ENCODE measurements at places on chromosomes 4 and X.
A peak's percentile ranks its signal among the peaks of the same experiment; 100 is the strongest.

GRCh38 chr4:147163311-147163710, 217.6 kb upstream of the TTC29 start:
- no peak for DNase-seq

DNA sequence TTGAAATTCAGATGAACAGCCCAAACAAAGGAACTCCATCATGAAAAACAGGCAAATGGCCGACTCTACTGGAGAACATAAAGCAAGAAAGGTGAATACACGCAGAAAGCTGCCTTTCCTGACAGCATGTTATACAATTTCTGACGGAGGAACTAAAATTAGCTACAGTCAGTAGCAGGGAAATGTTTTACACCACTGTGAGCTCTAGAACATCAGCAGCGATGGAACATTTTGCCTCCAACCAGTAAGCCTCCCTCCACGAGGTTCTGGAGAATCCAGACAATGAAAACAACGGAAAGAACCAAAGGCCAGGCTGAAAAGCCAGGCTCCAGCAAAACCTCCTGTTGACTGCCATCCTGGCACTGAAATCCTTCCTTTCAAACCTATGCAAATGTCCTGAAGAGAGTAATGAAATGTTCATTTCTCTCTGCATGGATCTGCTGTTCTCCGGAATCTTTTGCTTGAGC, 78.9 kb downstream of the IRF2 start:
- no peak for DNase-seq

GRCh38 chr4:71472946-71473345, 134.1 kb downstream of the SLC4A4 start:
- no peak for DNase-seq

DNA sequence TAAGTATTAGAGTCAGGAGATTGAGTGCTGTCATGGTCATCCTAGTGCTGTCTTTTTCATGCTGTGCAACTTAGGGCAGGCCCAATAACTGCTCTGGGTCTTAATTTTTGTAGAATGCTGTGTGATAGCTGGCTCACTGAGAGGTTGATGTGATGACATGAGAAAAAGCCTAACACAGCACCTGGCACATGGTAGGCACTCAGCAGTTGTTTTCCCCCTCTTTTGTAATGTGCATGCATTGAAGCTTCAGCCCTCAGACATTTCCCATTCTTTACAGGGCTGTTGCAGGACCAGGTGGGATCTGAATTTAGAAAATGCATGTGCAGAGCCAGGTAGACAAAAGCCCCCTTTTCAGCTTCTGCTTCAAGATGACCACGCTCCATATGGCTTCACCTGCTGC, 44.1 kb upstream of the SOX3 start:
- no peak for DNase-seq

- DNase-seq = no peak
Observed at GRCh38 chr4:68904786-68905185, 46.8 kb downstream of the UGT2A3 start.

DNA sequence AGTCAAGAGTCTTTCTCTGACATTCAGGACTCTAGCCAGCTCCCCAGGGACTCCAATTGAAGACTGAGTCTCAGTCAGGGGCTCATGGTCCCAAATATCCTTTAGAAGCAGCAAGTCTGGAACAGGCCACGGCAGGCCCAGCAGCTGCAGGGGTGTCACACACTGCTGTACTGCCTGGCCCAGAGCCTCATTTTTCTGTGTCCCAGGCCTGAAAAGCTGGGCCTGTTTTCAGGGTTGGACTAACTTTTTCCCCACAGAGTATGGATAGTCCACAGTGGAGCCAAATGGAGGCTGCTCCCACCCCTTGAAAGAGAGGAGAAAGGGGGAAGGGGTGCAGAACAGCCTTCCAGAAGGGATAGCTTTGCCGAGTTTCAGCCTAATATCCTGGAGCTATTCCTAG, 146.8 kb upstream of the NALF2 start:
- DNase-seq = no peak

- no peak for DNase-seq
Observed at GRCh38 chr4:186201535-186202230, 10.3 kb downstream of the CYP4V2 start.

- DNase-seq = no peak
Observed at GRCh38 chr4:176002007-176002613, 63.5 kb upstream of the WDR17 start.

- no peak for DNase-seq
Observed at GRCh38 chr4:165222651-165222994, 15.3 kb downstream of the KLHL2 start.

- no peak for DNase-seq
Observed at GRCh38 chr4:11111876-11112275, 316.8 kb downstream of the HS3ST1 start.

DNA sequence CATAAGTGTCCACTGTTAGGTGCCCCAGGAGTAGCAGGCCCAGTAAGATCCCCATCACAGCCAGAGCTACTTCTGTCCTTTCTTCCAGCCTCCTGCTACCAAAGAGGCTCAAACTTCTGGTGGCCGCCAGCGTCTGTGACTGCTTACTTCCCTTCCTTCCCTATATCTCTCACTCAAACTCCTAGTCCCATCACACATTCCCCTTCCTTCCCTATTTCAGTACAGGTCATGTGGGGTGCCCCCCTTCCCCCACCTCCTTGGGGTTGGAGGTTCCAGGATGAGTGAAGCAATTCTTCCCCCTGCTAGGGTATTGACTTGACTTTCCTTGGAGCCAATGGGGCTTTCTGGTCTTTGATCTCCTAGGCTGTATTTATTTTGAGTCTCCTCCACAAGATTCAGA, at the start of gene VSIG4:
Gene VSIG4 (minus strand): TSS at position 137 of the 400 bp plus-strand sequence. CDS start 82 bp downstream, at position 55.
- no peak for DNase-seq

GRCh38 chr4:36348403-36348938, 67.1 kb downstream of the DTHD1 start:
- no peak for DNase-seq

DNA sequence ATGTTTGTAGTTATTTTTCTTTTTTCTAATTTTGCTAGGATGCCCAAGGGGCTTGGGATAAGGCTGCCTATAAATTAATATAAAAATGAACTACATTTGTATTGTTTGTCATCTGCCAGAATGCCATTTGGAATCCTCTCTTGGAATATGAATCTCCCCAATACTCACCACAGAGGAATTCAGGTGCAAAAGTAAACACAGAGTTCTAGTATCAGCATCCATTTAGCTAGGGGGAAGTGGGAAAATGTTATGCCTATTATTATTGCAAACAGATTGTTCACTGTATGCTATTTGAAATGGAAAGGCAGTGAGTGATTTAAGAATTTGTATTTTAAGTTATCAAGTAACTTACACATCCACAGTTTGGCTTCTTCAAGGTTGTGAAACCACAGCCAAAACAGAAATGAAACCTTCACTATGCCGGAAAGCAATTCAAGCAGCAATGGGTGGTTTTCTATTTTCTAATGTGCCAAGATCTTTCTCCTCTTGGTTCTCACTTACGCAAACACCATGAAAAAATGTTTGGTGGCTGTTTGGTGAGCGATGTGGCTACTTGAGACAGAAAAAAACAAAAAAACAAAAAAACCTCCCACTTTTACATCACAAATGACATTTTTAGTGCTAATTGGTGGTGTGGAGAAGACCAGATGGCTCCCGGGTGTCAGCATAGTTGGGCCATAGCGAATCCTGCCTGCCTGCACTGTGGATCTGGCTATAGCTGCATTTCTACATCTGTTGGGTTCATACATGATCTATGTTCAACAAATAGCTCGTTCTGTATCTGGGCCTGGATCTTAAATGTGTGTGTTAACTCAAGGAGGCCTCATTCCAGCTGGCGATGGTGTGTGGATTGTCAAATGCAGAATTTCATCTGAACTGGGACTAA, 200.8 kb upstream of the GIMD1 start:
- DNase-seq = no peak

GRCh38 chr4:86011117-86011516, 348.7 kb downstream of the MAPK10 start:
- DNase-seq = peak; percentile 92

DNA sequence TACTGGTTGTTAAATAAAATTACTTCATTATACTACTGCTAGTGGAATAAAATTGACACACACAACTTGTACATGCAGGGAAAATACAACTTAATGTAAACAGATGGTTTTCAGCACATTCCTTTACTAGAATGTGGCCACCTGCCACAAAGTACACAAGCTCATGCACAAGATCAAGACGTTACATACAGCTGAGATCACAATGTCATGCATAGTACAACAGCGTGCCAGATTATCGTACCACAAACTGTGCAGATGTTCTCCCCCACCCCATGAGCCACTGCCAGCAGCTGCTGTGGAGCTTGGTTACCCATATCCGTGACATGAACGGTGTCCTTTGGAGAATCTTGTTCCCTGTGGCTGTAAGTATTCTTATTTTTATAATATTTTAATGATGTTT, 27.7 kb downstream of the FBXO8 start:
- DNase-seq = peak; percentile 27

GRCh38 chrX:47690175-47690574, 31.2 kb upstream of the UXT start:
- DNase-seq = no peak

DNA sequence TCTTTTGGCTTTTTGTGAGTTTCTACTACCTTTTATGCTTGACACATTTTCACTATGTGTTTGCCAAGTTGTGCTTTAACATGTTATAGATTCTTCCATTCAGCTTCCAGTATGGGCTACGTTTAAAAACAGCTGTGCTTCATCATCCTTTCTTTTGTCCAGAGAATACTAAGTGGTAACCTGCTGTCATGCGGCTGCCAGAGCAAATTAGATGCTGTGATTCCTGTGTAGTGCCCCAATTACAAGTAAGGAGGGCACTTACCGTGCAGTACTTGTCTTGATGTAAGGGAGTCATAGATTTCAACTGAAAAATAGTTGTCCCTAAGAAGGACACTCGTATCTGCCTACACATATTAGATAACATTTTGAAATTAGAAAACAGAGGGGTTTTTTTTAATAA, 531.8 kb upstream of the GALNTL6 start:
- DNase-seq = no peak

- DNase-seq = no peak
Observed at GRCh38 chr4:142405695-142406498, 440.2 kb downstream of the INPP4B start.

GRCh38 chr4:77159806-77160205, 2.8 kb downstream of the CCNG2 start:
- DNase-seq = no peak

- DNase-seq = peak; percentile 66
Observed at GRCh38 chrX:41180194-41180908, 95.1 kb downstream of the USP9X start.

- no peak for DNase-seq
Observed at GRCh38 chr4:53548662-53549061, 42.6 kb downstream of the LNX1 start.

- no peak for DNase-seq
Observed at GRCh38 chrX:17414839-17415238, 39.8 kb downstream of the NHS start.

- no peak for DNase-seq
Observed at GRCh38 chr4:176013476-176014247, 52.0 kb upstream of the WDR17 start.

- no peak for DNase-seq
Observed at GRCh38 chr4:172992648-172993378, 175.8 kb upstream of the GALNT7 start.

DNA sequence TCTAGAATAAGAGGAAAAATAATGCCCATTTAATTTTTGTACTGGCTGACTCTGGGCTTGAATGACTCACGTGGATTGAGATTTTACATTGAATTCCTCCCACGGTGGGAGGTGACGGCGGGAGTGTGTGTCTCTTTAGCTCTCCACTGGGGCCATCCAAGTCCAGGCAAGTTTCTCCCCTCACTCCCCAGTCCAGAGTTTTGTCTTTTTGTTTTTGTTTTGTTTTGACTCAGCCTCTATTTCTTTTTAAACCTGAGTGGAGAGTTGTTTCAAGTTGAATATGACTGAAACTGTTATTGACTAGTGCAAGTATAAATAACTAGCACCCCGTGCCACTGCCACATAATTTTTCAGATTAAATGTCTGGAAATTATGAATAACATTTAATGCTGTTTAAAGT, 13.6 kb downstream of the CHST7 start:
- no peak for DNase-seq

DNA sequence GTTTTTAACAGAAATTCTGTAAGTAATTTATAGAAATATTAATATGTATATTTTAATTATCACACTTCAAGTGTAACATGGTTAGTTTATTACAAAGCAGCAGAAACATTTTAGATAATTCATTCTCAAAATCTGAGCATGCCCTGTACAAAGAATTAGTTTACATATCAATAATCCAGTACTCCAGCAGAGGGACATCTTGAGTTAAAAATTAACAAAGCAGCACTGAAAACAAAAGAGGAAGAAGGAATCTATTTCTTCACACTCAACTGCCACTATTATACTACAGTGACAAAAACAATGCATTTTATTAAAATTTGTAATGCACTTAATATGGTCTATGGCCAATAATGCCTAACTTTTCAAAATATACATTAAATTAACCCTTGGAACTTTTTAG, 179.1 kb upstream of the KLHL4 start:
- no peak for DNase-seq

Data from fibroblast of the conjunctiva (primary cell).